ENCODE measurements at places on chromosomes 7 and 10.

DNA sequence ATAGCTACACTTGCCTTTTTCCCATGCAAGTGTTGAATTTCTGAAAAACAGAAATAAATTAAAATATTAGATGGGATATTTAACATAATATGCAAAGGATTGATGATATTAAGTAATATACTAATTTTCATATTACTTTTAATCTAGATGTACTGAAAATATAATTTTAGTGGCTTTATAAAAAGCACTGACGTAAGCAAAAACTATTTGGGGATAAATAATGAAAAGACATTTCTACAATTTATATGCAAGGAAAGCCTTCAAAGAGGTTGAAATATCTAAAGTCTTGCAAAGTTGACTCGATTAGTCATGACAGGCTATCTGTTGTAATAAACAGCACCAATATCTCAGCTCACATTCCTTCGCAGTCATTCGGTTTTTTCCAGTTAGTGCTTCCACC lies 94.9 kb upstream of the ABCB5 start:
- no peak for DNase-seq

- DNase-seq, result no peak
Measured at GRCh38 chr7:28748346-28748745, 209.8 kb downstream of the TRIL start.

DNA sequence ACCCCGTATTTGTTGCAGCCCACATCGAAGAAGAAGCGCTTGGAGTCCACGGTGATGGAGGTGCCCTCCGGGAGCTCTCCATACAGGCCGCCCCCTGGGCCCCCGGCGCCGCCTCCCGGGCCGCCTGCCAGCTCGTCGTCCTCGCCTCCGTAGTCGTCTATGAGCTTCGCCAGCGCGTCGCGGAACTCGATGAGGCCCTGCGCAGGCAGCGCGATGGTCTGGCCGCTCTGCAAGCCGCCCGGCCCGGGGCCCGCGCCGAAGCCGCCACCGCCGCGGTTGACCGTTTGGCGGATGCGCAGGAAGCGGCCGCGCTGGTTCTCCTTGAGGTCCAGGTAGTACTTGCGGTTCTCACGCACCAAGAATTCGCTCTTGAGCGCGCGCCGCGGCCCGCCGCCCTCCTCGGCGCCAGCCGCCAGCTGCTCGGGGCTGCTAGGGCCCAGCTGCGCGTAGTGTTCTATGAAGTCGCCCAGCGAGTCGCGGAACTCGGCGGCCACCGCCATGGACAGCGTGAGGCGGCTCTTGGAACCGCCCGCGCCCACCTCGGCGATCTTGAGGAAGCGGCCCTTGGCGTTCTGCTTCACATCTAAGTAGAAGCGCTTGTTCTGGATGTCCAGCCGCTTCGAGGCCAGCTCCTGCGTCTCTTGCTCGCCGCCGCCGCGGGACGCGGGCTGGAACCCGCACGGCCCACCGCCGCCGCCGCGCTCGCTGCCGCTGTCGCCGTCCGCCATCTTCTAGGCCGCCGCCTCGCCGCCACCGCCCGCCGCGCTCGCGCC lies 523 bp downstream of the PURB start:
- DNase-seq, result peak; percentile 78

- DNase-seq, result no peak
Measured at GRCh38 chr7:139992353-139993044, 70.3 kb downstream of the PARP12 start.

DNA sequence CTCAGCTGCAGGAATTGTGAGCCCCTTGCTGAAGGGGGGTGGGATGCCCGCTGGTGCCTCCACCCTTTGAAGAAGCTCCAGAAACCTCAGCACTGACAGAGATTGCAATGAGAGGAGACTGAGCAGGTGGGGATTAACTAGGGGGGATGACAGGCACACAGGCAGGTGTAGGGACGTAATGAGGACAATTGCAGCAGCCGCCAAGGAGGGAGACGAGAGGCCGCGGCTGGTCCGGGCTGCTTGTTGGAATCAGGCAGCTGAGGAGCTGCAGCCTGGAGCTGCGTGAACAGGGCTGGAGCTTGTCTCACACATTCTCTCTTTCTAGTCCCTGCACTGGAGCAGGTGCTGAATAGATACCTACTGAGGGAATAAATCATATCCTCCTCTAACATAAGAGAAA lies 122.0 kb upstream of the TCERG1L start:
- DNase-seq, result no peak

- no peak for DNase-seq
Measured at GRCh38 chr7:129055861-129056464, 1.1 kb upstream of the TNPO3 start.

- no peak for DNase-seq
Measured at GRCh38 chr10:48943096-48943495, 3.5 kb upstream of the LRRC18 start.

GRCh38 chr7:128408709-128409595 lies 830 bp downstream of the IMPDH1 start:
- no peak for DNase-seq

GRCh38 chr10:122419016-122419415 lies 35.4 kb upstream of the ARMS2 start:
- no peak for DNase-seq

- DNase-seq, result no peak
Measured at GRCh38 chr10:3889961-3890522, 105.0 kb upstream of the KLF6 start.

- DNase-seq, result no peak
Measured at GRCh38 chr7:144936314-144936713, 100.5 kb upstream of the TPK1 start.

GRCh38 chr7:30074422-30075030 lies 46.3 kb downstream of the PLEKHA8 start:
- no peak for DNase-seq

GRCh38 chr7:129401228-129401966 lies 32.8 kb upstream of the STRIP2 start:
- no peak for DNase-seq

- no peak for DNase-seq
Measured at GRCh38 chr7:101255796-101256195, 10.9 kb upstream of the FIS1 start.

DNA sequence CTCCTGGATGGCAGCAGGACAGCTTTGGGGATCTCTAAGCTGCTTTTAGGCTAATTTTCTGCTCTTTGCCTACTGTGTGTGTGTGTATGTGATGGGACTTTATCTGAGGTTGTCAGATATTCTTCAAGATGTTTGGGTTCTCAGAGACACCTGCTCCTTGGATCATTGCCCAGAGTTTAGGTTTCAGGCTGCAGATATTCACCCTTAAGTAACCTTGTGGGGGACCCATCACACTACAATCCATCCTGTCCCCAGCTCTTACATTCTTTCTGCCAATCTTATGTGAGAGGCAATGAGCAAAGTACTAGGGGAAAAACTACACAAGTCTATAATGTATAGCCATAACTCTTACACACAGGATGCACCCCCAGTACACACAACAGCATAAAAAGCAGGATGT lies 263.0 kb upstream of the ZWINT start:
- DNase-seq, result peak; percentile 8
